ENCODE measurements at places on chromosomes 13 and 19.
A peak's percentile ranks its signal among the peaks of the same experiment; 100 is the strongest.

GRCh38 chr13:61770681-61771080, 355.0 kb upstream of the PCDH20 start:
- DNase-seq = no peak

DNA sequence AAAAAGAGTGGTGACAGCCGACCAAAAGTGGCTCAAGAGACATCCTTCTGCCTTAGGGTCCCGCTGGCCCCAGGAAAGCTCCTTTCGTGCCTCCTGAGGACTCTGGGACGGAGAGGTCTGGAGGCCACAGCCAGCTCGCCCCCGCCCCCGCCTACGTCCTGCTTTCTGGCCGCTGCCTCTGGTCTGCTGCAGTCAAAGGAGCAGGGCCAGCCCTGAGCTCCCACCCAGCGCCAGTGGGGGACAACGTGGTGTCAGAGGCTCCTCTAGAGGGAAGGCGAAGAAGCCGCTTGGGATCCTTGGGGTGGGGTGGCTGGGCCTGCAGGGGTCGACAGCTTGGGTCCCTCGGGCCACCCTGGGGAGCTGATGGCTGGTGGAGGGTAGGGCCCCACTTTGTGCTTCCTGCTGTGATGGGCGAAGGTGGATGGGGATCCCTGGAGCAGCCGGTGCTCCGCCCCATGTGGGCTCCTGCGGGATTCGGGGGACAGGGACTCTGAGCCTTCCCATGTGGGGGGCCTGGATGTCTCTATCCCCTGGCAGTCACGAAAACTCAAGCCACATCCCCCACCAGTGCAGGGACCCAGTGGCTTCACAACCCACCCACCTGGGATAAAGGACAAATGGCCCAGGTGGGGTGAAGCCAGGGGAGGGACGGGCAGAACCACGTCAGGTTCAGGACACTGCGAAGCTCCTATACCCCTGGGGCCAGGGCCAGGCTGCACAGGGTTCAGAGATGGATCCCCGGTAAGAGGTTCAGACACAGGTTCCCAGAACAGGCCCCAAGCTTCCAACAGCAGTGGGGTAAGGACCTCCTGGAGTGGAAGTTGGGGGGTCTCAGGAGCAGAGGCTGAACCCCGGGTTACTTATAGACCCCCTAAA, 9.0 kb upstream of the DIRAS1 start:
- no peak for DNase-seq

DNA sequence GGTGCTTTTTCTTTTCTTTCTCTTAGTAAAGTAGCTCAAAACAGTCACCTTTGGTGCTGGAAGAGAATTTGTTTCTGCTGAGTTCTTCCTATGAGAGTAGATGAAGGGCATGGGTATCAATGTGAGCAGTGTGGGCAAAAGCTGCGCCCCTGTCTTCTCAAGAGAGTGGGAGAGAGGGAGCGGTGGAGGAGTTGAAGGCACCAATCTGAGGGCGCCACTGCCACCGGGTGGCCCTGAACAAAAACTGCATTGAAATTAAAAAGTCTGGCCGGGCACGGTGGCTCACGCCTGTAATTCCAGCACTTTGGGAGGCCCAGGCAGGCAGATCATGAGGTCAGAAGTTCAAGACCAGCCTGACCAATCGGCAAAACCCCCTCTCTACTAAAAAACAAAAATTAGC, 28.7 kb upstream of the EPHX3 start:
- DNase-seq = no peak

DNA sequence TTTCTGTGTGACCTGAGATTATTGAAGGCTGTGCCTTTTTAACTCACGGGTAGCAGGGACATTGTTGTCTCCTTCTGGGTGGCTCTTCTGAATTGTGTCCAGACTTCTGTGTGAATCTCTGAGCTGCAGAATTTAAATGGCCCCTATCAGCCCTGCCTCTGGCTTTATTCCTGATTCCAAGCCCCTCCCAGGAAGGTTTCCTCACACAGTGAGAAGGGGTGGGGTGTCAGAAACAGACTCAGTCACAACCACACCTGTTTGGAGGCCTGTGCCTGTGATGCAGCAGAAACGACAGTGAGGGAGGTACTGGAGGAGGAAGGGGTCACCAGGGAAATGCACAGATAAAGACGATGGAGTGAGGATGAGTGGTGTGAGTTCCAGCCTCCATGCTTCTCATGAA, at the start of gene CLC:
Gene CLC, minus strand, starts transcription at position 139 of the 400 bp plus-strand sequence. Its CDS starts 77 bp downstream, at position 62.
- no peak for DNase-seq

- no peak for DNase-seq
Observed at GRCh38 chr19:27779954-27780353, 1433.0 kb downstream of the UQCRFS1 start.

DNA sequence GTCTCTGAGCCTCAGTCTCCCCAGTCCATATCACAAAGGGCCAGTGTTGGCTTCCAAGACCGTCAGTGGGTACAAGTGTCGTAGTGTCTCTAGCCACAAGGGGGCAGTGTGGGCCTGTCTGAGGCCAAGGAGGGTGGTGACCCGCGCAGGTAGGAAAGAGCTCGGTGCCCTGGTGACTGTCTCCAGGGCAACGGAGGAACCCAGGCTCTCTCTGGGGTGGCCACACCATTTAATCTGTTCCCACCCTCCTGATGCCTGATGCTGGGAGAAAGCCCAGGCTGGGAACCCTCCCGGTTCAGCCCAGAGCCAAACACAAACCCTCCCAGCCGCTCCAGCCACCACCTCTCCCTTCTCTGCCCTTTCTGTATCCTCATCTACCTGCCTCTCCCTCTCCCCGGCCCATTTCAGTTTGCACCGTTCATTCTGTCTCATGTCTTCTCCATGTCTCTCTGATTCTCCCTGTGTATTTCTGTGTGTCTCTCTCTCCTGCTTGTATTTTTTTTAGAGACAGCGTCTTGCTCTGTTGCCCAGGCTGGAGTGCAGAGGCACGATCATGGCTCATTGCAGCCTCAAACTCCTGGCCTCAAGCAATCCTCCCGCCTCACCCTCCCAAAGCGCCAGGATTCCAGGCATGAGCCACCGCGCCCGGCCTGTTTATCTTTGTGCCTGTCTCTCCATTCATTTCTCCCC, 17.5 kb upstream of the MEIS3 start:
- no peak for DNase-seq

- no peak for DNase-seq
Observed at GRCh38 chr13:55403887-55404487, 1736.7 kb upstream of the PRR20A start.

- DNase-seq = peak; percentile 13
Observed at GRCh38 chr19:36009220-36009619, 607 bp upstream of the SYNE4 start.

DNA sequence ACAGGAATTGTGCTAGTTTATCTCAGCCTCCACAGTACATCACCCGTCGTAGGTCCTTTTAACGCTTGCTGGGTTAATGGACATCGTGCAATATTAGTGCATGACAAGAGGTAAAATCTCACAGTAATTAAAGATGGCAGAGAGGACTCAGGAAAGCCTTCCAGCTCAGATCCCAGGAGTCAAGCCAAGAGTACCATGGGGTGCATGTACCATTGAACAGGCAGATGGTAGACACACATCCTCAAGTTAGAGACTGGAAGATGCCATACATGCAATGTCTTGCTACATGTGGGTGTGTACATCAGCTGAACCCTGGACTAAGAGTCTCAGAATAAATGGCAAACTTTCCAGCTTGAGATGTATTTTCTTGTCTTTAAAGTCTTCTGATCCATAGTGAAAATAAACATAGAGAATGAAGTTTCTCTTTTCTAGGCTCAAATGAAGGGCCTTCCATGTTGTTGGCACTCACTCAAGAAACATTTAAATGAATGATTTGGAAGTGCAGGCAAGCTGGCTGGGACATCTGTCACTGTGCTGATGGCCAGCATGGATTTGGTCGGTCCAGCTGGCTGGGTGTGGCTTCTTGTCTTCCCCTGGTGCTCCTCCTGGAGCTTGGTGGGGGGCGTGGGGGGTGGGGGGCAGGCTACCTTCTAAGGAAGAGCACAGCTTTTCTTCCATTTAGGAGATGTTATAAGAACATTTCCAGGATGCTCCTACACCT, 290.9 kb upstream of the MAB21L1 start:
- DNase-seq = no peak

- DNase-seq = no peak
Observed at GRCh38 chr13:51557438-51557837, 26.8 kb upstream of the WDFY2 start.

GRCh38 chr19:55836340-55836739, at the start of gene NLRP4:
TSS of gene NLRP4 (plus strand) at chr19:55836540. CDS start at chr19:55852081, 15,541 bp downstream.
- no peak for DNase-seq

- no peak for DNase-seq
Observed at GRCh38 chr13:71853725-71854124, 13.3 kb downstream of the DACH1 start.

DNA sequence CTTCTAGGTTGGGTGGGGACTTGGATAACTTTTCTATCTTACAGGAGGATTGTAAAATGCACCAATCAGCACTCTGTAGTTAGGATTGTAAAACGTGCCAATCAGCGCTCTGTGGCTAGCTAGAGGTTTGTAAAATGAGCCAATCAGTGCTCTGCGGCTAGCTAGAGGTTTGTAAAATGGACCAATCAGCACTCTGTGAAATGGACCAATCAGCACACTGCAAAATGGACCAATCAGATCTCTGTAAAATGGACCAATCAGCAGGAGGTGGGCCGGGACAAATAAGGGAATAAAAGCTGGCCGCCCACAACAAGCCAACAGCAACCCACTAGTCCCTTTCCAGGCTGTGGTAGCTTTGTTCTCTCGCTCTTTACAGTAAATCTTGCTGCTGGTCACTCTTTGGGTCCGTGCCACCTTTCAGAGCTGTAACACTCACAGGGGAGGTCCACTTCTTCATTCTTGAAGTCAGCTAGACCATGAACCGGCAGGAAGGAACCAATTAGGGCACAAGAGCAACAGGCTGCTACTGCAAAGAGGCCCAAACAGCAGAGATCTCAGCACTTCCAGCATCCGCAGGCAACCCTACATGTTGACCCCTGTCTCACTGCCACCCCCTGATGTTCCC, 156.8 kb downstream of the DNAJC15 start:
- DNase-seq = no peak

DNA sequence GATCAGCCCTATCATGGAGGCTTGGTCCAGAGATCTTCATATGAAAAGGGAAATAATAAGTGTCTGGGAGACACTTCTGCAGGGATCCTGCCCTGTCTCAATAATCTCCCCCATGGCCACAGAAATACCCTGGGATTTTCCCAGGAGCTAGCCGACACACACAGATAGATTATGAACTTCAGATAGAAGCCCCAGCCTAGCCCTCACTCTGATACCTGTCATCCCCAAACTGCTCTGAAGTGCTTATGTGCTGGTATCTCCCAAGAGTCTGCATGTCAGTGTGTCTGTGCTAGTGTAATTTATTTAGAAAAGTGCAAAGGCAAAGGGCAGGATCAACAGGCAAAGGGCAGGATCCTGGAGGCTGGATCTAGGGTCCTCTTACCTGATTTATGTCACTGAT, 38.7 kb upstream of the ZNF766 start:
- no peak for DNase-seq

DNA sequence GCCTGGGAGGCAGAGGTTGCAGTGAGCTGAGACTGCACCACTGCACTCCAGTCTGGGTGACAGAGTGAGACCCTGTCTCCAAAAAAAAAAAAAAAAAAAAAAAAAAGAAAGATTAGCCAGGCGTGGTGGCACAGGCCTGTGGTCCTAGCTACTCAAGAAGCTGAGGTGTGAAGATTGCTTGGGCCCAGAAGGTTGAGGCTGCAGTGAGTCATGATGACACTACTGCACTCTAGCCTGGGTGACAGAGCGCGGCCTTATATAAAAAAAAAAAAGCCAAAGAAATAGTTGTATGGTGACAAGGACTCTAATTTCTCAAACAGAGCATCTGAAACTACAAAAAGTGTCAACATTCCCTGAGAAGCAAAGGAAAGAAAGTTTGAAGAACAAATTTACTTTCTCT, 3.4 kb downstream of the PBX4 start:
- no peak for DNase-seq
